Fibroblast of upper back skin (primary cell): ENCODE measurements at places on chromosomes 6 and 20.

- peak; percentile 28 for DNase-seq
These were observed 61.6 kb upstream of the MRPS10 start for GRCh38 chr6:42279144-42279781.

DNA sequence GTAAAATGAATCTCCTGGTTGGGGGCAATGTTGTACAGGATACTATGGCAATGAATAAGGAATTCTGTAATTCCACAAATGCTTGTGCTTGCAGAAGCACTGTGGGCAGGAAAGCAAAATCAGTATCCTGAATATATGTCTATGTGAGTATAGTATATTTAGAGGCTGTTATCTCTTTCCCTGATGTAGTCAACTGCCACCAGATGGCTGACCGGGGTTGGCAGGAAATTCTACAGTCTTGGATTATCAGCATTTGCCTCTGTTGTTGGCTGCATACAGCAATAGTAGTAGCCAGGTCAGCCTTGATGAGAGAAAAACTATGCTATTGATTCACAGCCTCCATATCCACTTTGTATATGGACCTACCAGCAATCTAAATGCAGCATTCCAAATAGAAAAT, 425.1 kb upstream of the JAG1 start:
- no peak for DNase-seq

DNA sequence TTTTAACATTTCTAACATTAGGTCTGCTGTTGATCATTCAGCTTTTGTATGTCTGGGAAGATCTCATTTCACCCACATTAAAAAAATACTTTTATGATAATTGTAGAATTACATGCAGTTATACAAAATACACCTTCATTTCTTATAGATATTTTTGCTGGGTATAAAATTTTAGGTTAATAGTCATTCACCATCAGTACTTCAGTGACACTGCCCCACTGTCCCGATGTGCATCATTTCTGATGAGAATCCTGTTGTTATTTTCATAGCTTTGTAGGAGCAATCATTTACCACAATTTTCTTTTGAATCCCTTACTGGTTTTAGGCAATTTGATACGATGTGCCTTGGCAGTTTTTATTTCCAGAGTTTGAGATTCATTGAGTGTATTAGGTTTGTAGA, 173.6 kb downstream of the JARID2 start:
- no peak for DNase-seq

DNA sequence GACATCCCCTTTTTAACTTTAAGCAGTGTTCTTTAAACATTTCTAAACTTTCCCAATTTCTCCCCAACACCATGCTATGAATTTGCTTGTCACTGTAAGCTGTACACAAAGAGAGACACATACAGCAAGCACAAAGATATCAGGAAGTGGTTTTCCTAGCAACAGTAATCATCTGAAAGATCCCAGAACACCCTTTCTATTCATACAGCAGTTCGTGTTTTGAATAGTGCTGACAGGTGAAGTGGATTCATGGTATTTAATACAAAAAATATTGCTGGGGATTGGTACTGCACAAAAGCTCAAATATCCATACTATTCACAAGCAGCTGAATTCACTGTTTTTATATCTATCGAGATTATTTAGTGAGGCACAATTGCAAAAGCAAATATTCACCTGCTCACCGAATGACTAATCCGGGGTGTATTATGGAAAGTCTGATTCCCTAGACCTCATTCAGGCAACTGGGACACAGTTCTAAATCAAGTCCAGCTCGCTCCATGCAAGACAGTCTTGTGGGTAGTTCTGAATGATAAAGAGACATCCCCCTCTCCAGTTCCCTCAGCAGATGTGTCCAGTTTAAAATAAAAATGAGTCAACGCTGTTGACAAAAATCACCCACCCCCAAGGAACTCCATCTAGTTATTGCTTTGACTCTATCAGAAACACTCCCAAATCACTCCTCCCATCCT, 107.1 kb upstream of the TSHZ2 start:
- peak; percentile 68 for DNase-seq

- DNase-seq: peak; percentile 66
These were observed 134.3 kb upstream of the CDH4 start for GRCh38 chr20:61117725-61118124.

- DNase-seq: no peak
These were observed 266.8 kb upstream of the PLN start for GRCh38 chr6:118281291-118281690.

GRCh38 chr20:37723668-37724067, 29.8 kb downstream of the CTNNBL1 start:
- DNase-seq: no peak

- peak; percentile 36 for DNase-seq
These were observed 443.8 kb upstream of the MANEA start for GRCh38 chr6:95133578-95133977.

DNA sequence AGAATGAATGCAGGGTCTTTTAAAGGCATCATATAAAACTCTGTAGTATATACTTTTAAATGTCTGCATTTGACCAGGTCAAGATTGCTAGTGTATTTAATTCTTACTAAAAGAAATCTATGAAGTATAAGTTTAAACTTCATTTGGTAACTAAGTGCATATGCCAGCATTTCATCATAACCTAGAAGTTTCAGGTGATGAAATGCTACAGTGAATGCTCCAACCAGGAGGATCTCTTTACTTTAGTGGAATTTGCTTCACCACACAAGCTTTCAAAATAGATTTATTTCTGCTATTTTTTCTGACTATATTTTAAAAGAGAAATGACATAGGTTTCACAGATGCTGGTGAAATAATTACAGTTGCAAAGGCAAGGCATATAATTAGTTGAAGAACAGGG, 141.9 kb downstream of the HIVEP2 start:
- DNase-seq: peak; percentile 67

GRCh38 chr6:15429141-15430110, 183.6 kb downstream of the JARID2 start:
- peak; percentile 77 for DNase-seq

- DNase-seq: no peak
These were observed 28.1 kb downstream of the SLC52A3 start for GRCh38 chr20:740162-740561.

- peak; percentile 28 for DNase-seq
These were observed 372.2 kb downstream of the NRN1 start for GRCh38 chr6:5634525-5634924.

DNA sequence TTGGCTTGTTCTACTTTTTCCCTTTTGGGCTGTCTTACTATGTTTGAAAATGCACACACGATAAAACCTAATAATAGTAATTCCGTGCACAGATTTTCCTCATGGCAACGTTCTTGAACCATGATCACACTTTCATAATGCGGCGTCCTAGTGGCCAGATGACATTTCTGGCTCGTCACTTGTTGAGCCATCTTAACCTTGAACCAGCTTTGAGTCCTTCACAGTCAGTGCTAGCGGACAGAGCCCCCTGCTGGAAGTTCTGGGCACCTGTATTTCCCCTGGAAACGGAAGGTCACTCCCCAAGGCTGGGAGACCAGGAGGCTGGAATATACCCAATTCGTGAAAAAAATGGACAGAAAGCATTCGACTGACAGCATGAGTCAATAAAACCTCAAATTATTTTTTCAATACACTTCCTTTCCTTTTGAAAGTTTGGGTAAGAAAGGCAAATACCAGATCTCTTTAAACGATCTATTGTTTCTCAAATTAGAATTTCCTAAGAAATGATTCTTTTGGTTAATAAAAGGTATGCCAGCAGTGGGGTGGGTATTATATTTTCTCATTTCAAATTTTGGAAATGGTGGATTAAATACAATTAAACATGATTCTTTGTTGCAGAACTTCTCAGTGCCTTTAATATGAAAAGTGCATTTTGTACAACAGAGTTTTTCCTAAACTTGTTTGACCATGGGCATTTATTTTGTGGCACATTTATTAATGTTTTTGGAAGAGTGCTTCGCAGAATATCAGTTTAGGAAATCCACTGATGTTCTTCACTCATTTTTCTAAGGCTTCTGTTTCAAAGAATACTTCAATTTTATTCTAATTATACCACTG, 542.3 kb downstream of the QKI start:
- peak; percentile 78 for DNase-seq

DNA sequence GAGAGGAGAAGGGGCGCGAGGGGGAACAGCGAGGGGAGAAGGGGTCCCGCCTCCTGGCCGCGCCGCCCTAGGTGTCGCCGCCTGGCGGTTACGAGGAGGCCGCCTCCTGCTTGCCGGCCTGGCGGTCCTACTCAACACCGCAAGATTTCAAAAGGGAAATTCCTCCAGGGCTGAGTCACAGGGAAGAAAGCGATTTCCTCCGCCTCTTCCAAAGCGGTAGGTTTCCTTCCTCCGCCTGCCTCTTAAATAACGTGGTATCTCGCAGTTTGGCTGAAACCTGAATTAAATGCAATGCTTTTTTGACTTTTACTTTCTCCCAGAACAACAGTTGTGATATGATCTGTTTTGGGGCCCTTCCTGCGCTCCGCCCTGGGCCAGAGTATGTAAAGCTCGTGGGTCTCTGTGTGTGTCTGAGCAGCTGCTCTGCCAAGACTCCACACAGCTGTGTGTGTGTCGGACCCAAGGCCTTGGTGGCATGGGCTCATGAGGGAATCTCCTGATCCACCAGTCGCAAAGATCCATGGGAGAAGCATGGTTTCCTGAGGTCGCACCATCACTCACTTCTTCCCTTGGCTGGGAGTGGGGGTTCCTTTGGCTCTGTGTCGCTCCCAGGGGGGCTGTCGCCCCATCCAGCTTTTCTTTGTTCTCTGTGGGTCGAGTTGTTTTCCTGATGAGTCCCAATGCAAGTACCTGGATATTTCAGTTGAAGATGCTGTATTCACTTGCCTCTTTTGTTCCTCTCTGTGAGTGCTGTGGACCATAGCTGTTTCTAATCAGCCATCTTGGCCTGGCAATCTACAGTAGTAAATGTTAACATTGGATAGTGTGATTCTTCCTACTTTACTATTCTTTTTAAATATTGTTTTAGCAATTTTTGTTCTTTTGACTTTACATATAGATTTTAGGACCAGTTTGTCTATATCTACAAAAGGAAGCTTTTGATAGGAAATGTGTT, 31.6 kb upstream of the NOTCH4 start:
- peak; percentile 96 for DNase-seq
